ENCODE measurements at places on chromosomes 16 and 17.

DNA sequence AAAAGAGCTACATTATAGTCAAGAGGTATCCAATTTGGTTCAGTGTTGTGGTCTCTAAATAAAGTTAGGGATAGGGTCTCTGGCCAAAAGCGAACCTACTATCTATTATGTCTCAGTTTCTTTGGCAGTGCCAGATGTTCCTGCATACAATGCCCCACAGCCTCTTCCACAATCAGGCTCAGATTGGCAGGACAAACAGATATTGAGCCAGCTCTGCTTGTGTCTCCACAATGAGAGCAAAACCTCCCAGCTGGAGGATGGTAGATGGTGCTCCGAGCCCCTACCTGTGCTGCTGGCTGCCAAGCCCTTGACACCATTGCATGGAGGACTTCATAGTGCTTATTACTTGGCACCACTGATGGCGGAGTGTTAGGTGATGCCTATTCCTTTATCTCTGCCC, 19.7 kb downstream of the PHAF1 start:
- no peak for DNase-seq

GRCh38 chr16:19698480-19699465, 19.3 kb downstream of the KNOP1 start:
- no peak for DNase-seq

GRCh38 chr16:12098429-12099310, 122.1 kb downstream of the SNX29 start:
- no peak for DNase-seq

DNA sequence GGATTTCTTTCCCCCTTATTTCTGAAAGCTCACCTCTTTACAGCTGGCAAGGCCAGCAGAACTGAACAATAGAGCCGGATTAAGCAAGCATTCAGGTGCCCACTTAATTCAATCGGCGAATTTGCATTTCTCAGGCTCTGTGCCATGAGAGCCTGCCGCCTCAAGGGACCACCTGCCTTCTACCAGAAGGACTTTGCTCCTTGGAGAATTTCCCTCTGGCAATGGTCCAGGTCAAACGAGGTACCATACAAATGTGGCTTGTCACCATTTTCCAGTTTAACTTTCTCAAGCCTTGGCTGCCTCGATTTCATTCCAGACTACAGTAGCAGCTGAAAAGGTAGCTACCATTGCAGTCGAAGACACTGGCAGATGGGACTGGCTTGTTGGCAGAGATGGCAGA, 534.0 kb downstream of the MAF start:
- DNase-seq = no peak

DNA sequence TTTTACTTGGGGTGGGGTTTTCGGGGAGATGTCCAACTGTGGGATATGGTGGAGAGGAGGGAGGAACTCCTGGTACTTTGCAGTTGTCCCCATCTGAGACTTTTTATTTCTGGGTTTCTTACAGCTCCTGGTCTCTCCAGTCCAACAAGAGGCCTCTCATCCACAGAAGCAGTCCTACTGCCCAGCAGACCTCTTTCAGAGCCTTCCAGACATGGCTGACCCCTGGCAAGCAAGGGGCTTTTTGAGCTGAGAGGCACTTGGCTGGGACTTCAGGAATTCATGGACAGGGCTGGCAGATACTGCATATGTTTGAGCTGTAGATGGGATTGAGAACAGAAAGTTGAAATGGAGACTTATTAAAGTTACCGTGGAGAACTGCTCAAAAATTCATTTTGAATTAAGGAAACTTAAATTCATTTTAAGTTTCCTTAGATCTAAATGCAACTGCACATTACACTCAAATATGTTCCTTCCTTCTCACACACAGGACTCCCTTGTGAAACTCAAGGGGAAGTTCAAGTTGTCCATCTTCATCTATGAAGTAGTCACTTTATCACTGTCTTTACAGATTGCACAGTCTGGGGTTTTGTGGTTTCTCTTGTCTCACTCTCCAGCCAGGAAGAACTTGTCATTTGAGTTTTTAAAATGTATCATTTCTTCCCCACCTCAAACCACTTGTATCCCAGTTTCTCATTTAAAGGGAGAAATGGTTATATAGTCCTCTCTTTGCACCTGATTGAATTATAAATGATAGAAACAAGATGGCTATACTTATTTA, 1.1 kb downstream of the LASP1NB start:
- DNase-seq = no peak

GRCh38 chr16:51579652-51580360, 428.7 kb upstream of the SALL1 start:
- no peak for DNase-seq

- no peak for DNase-seq
Observed at GRCh38 chr17:75557075-75557851, 30.3 kb upstream of the MYO15B start.

DNA sequence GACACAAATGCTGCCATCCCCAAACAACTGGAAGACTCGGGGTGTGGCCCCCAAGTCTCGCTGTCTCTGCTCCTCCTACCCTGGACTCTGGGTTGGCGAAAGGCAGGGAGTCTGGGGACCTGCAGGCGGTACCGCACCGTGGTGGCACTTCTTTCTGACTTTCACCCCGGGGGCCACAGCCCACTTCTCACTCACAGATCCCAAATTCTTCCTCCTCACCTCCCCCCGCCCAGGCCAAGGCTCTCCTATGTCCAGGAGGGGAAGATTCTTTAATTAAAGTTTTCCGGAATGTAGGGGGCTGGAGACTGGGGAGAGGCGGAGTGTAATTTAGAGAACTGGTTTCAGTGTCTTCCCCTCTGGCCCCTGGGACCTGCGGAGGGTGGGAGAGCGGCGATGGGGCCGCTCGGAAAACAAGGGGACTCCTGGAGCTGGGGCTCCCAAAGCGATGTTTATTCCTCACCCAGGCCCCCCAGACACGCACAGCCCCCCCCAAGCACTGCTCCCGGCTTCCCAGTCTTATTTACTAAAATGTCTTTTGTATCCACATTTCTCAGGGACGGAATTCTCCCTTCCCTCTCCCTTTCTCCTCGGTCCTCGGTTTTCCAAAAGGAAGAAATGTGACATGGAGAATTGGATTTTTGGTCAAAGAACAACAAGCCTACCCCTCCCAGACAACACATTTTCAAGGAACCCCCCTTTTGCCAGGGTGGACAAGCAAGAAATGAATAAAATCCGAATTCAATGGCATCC, 1.2 kb downstream of the WNT3 start:
- DNase-seq = no peak

DNA sequence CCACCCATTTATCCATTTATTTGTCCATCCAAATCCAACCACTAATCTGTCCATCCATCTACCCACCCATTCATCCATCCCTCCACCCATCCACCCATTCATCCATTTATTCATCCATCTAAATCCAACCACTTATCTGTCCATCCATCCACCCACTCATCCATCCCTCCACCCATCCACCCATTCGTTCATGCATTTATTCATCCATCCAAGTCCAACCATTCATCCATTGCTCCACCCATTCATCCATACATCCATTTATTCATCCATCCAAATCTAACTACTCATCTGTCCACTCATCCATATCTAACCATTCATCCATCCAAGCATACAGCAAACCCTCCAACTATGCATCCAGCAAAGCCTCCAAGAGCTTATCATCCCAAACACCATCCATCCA, 267.3 kb downstream of the XYLT1 start:
- no peak for DNase-seq

DNA sequence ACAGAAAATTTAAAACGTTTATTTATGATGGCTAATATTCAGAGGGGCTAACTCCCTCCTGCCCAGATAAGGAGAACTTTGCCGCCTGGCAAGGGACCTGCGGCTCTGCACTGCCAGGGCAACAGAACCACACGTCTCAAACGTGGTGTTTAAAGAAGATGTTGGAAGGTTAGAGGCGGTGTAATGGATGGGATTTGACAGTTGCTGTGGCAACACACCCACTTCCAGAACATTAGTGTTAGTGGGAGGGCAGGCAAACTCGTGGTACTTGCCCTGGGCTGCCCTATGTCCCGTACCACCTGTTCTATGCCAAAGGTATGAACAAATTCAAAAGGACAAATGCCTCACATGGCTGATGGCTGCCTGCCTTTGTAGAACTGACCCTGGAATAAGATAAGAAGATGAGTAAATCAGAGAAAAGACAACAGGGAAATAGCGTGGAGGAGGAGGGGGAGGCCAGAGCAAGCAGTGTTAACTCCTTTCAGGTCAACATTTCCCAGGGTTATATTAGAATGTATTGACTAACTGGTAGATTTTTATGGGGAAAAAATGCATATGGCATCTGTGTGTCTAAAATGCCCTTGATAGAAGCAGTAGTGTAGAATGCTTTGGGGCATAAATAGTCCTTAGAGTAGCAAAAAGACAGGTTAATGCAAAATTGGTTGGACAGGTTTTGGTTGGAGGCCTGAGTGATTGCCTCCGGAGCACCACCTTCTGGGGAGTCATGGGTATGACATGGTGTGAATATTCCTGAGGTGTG, 30.8 kb downstream of the HLF start:
- peak; percentile 12 for DNase-seq

DNA sequence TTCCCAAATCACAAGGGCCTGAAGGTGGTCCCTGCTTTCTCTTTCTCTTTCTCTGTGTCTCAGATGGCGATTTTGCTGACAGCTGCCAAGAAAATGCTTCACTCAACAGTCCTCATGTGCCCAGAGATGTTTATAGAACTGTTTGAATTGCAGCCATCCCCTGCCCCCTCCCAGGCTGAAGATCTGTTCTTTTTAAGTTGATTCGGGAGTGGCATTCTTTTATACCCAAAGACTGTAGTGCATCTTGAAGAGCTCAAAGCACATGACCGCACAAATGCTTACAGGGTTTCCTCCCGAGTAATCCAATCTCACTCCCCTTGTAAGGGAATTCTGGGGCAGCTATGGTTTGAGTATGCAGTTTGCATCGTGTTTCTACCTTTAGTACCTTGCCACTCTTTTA, 75.7 kb downstream of the SEC14L1 start:
- no peak for DNase-seq

GRCh38 chr16:53695070-53695469, 8.6 kb downstream of the RPGRIP1L start:
- no peak for DNase-seq

Data from activated naive CD4-positive, alpha-beta T cell (primary cell).